ENCODE measurements at places on chromosomes 4 and X.
A peak's percentile ranks its signal among the peaks of the same experiment; 100 is the strongest.

DNA sequence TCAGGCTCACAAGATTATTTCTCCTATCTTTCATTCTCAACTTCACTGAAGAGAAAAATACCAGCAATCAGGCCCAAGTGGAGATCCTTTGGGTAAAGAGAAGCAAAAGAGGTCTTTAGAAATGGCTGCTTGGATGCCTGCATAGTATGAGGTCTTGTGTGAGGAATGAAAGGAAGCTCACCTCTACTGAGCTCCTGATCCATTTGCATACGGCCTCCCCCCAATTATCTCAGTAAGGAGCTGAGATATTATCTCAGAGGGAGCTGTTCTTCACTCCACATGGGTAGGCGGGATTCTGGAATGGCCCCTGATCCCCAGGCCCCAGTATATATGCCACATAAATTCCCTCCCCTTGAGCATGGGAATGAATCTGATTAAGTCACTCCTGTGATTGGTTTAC is 75.8 kb downstream of the EVC2 start:
- no peak for DNase-seq

DNA sequence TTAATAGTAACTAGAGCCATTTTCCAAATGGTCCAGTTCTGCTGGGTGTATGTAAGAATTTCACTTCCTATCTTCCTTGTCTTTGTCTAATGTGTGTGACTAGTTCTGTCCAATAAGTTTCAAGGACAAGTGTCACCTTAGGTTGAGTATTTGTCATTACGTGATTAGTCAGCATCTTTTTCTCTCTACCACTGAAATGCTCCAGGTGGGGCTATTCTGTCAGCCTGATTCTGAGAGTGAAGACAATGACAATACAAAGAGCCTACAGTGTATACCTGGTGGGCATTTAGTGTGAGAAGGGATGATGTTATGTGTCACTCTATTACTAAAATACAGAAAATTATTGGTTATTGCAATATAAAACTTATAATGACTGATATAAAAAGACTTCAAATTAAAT is 876.3 kb downstream of the C4orf33 start:
- no peak for DNase-seq

- DNase-seq: no peak
Measured at GRCh38 chr4:71878376-71878775, 94.5 kb upstream of the GC start.

- no peak for DNase-seq
Measured at GRCh38 chr4:102455750-102456149, 45.4 kb upstream of the NFKB1 start.

GRCh38 chr4:119118397-119118796 is 17.2 kb upstream of the MYOZ2 start:
- DNase-seq: no peak

GRCh38 chr4:112515198-112516065 is 548 bp downstream of the NEUROG2 start:
- DNase-seq: no peak

DNA sequence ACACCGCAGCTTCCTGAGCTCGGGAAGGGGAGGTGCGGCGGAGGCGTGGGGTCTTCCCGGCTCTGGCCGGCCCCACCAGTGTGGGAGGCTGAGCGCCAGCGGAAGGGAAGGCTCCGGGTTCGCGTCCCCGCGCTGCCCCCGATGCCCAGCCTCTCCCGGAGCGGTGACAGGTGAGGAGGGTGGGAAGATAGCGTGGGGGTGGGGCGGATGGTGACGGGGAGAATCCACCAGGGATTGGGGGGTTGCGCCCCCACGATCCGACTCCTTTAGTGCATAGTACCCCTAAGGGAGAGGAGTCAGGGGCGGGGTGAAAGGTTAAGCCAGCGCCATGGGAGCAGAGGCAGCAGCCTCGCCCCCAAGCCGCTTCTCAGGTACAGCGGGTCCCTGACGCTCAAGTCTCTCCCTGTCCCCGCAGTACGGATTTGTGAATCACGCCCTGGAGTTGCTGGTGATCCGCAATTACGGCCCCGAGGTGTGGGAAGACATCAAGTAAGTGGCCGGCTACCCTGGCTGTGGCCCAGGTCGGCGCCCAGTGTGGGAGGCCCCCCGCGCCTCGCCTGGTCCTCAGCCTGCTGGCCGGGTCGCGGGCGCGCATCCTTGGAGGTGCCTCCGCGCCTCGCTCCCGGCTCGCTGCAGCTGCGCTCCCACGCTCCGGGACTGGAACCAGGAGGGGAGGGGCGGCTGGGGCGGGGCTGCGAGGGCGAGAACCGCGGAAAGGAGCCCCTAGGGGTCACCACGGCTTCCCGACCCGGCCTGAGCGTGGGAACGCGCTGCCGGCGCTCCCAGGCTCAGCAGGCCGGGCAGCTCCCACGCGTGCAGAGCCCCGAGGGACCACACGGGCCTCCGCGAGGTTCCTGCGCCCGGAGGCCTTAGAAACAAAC is 791 bp downstream of the GUCY1B1 start:
- DNase-seq: no peak

DNA sequence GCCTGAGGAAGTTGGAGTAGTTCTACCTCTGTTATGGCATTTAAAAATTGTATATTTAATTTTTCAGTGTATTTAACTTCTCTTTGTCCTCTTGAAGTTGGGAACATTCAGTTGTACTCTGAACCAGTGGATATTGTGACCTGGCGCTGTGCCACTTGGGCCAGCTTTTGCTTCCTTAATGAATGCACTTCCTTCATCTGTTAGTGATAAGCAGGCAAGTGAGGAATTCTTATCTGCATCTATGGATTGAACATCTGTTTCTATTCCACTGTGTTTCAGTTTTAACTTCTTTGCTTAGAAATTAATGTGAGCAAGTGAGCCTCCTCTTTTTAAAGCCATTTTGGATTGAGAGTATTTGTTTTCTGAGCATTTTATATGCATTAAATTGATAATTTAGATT is 128.3 kb downstream of the UCHL1 start:
- no peak for DNase-seq

DNA sequence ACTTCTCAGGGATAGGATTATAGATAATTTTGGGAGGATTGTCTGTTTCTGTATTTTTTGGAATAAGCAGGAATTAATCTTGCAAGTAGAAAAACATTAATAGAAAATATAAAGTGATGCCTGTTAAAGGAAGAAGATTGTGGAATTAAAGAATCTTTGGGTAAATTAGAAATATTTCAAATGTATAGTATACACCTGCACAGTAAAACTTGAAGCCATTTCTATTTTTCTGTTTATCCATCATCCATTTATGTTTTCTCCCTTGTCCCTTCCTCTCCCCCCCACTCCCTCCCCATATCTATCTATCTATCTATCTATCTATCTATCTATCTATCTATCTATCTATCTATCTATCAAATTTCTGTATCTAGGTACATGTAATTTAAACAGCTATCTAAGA is 46.9 kb upstream of the GEMIN8 start:
- DNase-seq: no peak

- no peak for DNase-seq
Measured at GRCh38 chrX:37378404-37378803, 29.2 kb downstream of the PRRG1 start.

DNA sequence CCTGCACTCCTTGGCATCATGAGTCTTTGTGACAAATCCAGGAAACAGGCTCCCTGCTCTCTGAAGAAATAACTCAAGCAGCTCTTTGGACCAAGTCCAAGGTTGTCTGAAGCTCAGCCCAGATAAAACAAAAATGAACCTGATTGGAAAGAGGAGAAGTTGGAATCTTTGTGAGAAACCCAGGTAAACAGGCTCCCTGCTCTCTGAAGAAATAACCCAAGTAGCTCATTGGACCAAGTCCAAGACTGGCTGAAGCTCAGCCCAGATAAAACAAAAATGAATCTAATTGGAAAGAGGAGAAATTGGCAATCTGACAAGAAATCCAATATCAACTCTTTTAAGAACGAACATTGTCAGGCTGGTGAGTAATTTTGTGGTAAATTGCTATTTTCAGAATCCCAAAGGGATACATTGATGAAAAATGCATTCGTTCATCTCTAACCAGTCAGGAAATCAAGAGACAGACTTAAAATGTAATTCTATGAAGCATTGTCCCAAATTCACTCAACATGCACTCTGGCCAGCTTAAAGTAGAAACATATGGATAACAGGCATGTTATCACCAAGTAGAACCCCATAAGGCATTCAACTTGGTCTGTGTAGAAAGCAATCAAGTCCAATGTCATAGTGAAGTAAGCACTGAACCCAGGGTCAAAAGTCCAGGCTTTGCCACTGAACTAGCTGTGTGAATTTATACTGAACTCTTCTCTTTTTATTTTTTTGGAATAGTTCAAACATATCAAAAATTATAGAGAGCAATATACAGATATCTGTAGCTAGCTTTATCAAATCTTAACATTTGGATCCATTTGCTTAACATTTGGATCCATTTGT is 16.8 kb upstream of the NFXL1 start:
- no peak for DNase-seq

- no peak for DNase-seq
Measured at GRCh38 chr4:1463927-1464540, 57.8 kb upstream of the NKX1-1 start.

- DNase-seq: no peak
Measured at GRCh38 chrX:122703762-122704161, 480.3 kb upstream of the GRIA3 start.

- no peak for DNase-seq
Measured at GRCh38 chrX:130167040-130167439, 1.4 kb upstream of the AIFM1 start.

- no peak for DNase-seq
Measured at GRCh38 chrX:134969726-134970125, 21.1 kb upstream of the SMIM10 start.

DNA sequence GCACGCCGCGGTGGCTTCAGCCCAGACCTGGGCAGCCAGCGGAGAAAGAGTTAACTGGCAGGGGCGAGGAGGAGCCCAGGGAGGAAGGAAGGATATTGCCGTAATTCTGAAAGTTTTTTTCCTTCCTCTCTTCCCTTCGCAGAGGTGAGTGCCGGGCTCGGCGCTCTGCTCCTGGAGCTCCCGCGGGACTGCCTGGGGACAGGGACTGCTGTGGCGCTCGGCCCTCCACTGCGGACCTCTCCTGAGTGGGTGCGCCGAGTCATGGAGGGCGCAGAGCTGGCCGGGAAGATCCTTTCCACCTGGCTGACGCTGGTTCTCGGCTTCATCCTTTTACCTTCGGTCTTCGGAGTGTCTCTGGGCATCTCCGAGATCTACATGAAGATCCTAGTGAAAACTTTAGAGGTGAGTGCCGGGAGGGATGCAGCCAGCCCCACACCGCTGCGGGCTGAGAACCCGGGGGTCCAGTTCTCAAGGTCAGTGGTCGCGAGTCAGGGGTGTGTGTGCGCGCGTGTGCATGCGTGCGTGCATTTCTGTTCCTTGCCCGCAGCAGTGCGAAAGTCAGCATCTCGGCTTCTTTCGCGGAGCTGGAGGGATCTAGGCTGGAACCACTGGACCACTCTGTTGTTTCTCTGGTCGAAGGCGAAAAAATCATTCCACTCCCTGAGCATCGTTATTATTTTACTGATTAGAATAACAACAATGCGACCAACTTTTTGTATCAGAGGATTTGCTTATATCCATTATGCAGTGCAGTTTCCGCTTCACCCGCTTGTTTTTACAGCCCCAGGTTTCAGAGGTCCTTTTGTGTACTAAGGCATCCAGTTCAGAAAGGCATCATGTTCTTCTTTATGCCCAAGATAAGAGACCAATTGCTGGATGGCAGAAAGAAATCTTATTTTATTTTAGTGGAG is 709 bp downstream of the GPAT3 start:
- no peak for DNase-seq

DNA sequence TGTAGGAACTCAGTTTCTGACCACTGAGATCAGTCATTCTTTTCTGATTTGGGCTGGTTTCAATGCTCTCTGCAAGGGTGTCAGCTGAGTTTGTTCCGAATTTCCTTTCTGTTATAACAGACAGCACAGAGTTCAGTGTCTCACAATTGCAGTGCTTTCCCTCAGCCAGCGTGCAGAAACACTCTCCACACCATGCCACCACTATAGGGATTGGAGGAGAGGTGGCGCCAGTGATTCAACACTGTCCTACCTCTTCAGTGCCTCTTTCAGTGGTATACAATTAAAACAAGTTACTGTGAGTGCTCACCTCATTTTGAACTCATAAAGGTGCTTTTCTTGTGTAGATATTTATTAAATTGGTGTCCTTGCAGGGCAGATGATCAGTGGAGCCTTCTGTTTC is 413.2 kb upstream of the CXorf51B start:
- no peak for DNase-seq

DNA sequence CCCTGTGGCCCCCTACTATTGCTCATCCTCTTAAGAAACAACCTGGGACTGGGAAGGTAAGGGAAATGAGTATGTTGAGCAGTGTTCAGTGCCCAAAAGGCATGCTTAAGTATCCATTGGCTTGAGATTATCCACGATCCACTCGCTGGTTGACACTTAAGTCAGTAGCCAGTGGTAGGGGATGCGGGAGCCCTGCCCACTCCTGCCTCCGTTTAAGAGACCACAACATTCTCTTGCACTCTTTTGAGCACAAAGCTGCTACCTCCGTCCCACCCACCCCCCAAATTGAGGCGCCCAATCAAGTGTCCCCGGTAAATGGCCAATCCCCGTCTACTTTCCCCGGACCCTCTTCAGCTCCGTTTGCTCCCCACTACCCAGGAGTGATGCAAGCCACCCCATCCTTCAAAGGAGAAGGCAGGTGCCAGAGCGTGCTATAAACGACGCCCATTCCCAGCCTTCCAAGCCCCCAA is 25.0 kb downstream of the UTP14A start:
- DNase-seq: no peak

GRCh38 chr4:159278399-159278798 is 175.5 kb downstream of the RAPGEF2 start:
- no peak for DNase-seq

DNA sequence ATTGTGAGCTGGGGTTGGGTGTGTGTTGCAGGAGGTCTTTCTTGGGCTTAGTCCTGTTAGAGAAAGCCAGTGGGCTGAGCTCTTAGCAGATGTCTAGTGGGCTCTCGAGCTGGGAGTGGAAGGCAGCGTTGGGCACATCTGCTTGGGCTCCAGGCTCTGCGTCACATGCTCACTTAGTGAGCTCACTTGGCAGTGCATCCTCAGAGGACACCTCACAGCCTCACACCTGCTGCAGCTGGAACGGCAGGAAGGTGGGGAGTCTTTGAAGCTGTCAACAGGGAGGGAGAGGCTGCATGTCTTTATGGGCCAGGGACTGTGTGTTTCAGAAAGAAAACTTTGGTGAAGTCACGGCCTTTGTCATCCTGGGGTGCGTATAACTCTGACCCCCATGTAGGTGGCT is 82.2 kb downstream of the PSAPL1 start:
- no peak for DNase-seq

- no peak for DNase-seq
Measured at GRCh38 chr4:115128037-115128436, 14.6 kb upstream of the NDST4 start.

- no peak for DNase-seq
Measured at GRCh38 chrX:11429538-11430085, 136.4 kb downstream of the AMELX start.

- no peak for DNase-seq
Measured at GRCh38 chr4:94551643-94552564, 100.2 kb downstream of the PDLIM5 start.

DNA sequence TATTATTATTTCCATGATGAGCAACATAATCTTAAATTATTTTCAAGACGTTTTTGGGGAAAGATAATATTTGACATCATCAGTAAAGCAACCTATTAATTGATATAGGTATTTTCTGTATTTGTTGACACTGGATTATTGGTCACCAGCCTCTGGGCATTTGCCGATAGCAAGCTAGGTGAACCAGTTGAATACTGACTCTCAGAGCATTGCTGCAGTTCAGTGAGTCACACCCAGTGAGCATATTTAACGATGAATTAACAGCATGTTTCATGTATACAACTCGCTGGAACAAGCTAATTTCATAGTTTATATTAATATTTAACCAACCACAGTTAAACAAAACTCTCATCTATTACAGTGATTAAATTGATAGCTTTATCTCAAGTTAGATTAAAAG is 1006.0 kb upstream of the DIAPH2 start:
- no peak for DNase-seq

GRCh38 chr4:77817304-77818072 is 1.7 kb downstream of the CNOT6L start:
- DNase-seq: peak; percentile 27

Data from AML-193 (cell line).